Muscle of leg (tissue), 16 donors: ENCODE measurements at places on chromosomes 3 and 15. TPM values are rescaled to one million over a fixed set of nuclear protein-coding genes. Genes with fewer than 3 reads are reported as not detected.
A peak's percentile ranks its signal among the peaks of the same experiment; 100 is the strongest.

DNA sequence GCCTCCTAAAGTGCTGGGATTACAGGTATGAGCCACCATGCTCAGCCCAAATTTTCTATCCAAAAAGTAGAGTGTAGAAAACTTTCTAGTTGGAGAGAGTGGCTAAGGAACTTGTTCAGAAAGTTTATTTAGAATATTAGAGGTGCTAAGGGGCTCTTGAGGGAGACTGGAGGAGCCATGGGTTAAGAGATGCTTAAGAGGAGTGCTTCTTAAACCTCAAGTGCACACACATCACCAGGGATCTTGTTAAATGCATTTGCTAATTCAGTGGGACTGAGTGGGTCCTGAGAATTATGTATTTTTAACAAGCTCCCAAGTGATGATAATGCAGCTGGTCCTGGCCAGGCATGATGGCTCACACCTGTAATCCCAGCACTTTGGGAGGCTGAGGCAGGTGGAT lies 29.7 kb upstream of the SLMAP start:
- DNase-seq, result no peak

- DNase-seq, result no peak
Measured at GRCh38 chr3:87673132-87673531, 385.7 kb downstream of the CGGBP1 start.

GRCh38 chr3:154389861-154390260 lies 40.1 kb downstream of the GPR149 start:
- DNase-seq, result no peak

- no peak for DNase-seq
Measured at GRCh38 chr15:97012986-97013385, 682.5 kb downstream of the NR2F2 start.

DNA sequence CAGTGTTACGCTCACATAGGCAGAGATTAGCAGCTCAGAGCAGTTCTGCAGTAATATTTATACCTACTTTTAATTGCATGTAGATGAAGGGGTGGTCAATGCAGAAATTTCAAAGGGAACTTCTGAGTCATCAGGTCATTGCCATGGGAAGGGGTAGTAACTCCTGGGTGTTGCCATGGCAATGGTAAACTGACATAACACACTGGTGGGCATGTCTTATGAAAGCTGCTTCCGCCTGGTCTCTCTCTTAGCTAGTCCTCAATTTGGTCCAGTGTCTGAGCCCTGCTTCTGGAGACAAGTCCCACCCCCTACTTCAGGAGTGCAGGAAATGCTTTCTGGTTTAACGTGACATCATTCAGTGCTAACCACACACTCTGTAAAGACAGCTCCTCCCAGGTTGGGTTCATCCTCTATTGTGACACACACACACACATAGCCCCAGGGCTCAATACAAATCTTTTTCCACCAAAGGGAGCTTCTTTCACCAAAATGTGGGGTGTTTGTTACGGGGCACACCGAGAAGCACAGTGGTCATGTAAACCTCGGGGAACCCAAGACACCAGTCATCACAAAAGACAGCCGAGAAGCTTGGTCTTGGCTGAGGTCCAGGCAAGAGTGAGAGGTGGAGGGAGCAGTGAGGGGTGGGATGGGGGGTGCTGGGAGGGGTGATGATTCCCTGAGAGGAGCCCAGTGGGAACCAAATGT lies 74.5 kb downstream of the TLE3 start:
- DNase-seq, result peak; percentile 43

DNA sequence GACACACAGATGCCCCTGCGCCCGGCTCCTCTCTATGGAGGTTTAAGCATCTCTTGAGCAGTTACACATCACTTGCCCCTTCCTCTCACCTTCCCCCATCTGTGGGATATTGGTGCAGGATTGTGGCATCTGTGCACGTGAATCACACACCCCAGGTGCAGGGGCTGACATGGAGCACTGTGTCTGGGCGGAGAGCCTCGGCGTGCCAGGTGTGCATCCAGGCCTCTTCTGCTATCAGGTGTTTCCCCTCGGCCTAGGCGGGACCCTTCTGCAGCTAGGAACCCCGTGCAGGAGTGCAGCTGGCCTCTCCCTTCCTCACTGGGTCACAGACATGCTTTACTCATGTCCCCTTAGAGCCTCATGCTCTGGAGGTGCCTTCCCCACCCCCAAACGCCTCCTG lies 33.4 kb upstream of the MUC13 start:
- DNase-seq, result no peak

- peak; percentile 25 for DNase-seq
Measured at GRCh38 chr3:47362701-47363100, 18.1 kb upstream of the PTPN23 start.

GRCh38 chr15:54803134-54803808 lies 393.5 kb downstream of the RSL24D1 start:
- peak; percentile 34 for DNase-seq

The GOLGA6L4 gene
- polyA plus RNA-seq, result 4.0 TPM

DNA sequence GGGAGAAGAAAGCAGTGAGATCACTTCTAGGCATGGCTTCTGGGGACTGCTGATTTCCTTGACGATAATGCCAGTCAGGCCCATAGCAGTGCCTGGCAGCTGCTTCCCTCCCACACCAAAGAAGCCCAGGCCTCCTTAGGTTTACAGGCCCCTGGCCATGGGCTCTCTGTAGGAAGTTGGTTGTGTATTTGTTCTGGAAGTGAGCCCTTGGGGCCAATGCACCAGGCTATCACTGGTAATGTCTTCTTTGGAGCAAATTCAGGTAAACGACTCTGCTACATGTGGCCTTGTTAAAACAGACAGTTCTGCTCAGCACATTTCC lies 89.3 kb downstream of the CCNL1 start:
- DNase-seq, result no peak

DNA sequence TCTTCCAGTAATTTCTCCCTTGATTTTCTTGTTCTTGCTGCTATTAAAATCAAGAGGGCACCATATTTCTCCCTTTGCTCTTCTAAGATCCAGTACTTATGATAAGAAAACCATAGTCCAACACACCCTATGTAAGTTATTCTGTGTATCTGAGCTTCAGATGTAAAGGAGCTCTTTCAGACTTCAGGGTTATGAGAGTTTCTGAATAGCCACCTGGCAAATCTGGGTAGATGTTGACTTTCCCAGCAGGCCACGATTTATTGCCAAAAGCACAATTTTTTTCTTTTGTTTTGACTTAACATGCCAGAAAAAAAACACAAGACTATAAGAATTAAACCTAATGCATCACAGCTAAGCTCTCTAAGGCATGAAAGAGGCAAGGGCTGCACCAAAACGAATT lies 1045.0 kb downstream of the FHIT start:
- DNase-seq, result no peak
